Glutamatergic neuron (in vitro differentiated cells): ENCODE measurements at places on chromosomes 12 and 14.

DNA sequence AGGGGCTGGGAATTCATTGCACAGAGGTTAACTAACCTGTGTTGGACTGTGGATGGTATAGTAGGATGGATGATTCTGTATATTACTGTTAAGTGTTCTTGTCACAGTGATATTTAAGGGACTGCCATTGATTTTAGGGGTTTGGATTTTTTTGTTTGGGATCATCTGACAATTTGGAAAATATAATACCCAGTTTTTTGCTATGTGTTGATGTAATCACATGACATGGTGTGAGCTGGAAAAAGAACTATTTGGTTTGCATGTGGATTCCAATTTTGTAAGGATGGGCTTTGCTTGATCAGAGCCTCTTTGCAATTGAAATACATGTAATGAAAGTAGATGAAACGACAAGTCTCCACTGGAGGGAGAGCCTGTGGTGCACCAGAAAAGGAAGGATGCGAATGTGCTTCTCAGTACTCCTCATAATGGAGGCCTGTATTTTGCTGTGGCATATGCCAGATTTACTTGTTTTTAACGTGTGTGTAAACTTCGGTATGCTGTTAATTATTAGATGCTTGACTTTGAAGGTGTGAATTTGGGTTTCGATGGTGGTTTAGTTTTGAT is 2.7 kb downstream of the DYRK2 start:
- no peak for DNase-seq

GRCh38 chr12:12992418-12993130 is 7.5 kb downstream of the HEBP1 start:
- no peak for DNase-seq

DNA sequence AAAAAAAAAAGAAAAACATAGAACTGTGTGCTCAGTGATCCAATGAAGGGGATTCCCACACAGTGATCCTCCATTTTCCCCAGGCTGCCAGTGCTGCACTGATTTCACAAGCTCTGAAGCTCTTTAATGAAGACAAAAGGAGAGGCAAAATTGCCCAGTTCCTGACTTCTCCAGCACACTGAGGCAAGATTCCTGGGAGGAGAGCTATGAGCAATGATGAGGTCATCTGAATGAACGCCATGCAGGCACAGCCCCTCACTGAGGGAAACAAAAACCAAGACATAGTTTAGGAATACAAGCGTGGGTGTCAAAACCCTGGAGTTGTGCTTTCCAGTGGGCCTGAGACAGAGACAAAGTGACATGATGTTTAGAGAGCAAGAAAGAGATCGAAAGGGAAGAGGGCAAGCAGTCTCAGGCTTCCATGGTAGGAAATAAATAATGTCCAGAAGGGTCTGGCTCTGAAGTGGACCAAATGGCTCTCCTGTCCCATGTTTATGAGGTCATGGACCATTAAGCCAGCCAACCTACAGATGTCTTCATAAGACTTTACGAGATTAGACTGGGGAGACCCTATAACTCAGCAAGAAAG is 40.9 kb upstream of the SMUG1 start:
- no peak for DNase-seq

GRCh38 chr12:26441434-26441833 is 246.1 kb downstream of the SSPN start:
- no peak for DNase-seq

- no peak for DNase-seq
Observed at GRCh38 chr12:25578411-25579143, 25.5 kb upstream of the LMNTD1 start.

DNA sequence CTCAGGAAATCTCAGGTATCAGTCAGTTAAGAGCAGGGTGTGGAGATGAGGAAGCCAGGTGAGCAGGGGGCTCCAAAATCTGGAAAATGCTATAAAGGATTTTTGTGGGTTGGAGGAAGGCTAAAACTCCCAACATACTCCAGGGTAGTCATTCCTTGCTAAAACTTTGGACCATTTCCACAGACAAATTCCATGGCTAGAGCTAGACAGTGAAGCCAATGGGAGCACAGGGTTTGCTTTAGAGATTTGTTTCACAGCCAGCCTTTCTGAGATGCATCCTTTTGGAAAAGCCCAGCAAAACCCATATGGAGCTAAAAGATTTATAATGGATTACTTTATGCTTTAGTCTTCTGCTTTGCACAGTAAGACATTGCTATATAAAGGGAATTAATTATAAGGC is 146.5 kb downstream of the SAMD4A start:
- DNase-seq = no peak

DNA sequence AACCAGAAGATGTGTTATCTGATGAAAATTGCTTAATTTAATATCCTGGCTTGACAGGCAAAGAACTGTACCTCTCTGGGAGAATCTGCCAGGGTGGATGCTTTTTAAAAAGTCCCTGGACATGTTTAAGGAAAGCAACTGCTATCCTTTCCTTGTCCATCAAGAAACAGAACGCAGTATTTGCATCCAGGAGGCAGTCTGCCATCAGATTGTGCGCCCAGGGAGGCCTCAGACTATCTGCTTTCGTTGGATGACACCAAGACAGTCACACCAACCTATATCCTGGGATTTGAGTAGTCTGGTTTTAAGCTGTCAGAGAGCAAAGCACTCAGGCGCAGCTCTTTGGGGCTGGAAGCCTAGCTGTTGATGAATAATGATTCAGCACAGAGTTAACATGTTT is 121.9 kb downstream of the TBX5 start:
- no peak for DNase-seq

DNA sequence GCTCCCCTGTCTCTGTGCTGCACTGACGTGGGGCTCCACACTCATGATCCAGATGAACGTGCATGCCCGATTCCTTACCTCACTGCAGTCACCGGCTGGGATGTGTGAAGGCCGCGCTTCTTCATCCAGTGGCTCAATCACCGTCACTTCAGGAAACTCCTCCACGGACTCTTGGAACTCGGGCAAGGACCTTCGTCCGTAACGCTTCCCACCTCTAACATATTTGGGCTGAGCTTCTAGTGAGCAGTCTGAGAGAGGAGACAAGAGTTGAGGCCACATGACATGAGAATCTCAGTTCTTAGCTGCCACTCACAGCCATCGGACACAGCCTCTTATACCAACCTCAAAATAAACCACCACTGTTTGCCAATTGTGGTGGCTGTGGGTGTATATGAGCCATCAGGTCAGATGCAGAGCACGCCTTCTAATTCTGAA is 38.3 kb downstream of the NIN start:
- DNase-seq = no peak

- DNase-seq = no peak
Observed at GRCh38 chr12:70936203-70936813, 15.8 kb upstream of the PTPRR start.
